ENCODE measurements at places on chromosomes 5 and 9. TPM values are rescaled to one million over a fixed set of nuclear protein-coding genes. Genes with fewer than 3 reads are reported as not detected.

Gene PCDHA1
- not detected for total RNA-seq

Gene CBY3
- total RNA-seq = 0.18 TPM

DNA sequence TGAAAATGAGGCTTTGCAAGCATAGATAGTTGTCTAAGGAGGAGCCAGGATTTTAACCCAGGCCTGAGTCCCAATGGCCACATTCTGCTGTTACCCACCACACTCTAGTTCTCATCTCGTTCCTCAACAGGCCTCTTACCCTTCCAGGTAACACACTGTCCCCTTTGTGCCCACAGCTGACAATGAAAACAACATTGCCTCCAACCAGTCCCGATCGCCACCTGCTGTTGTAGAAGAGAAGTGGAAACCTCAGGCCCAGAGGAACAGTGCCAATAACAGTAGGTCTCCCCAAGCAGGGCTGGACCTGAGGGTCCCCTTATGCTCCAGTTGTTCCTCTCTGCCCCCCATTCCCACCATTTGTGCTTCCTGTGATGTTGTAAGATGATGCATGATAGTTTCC is 30.4 kb downstream of the AMBP start:
- no peak for DNase-seq

DNA sequence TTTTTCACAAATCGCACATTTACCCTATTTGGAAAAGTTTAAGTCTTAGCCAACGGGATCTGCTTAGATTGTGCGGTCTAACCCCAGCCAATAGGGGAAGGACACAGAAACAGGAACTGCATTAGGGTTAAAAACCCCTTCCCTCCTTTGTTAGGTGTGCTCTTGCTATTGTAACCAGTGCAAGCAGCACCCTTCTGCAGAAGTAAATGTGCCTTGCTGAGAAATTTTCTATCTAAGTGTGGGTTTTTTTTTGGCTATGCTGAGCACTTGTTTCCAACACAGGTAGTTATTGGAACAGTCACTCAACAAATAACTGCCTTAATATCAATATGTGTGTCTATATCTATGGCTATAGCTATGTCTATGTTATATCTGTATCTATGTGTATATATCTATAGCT is 190.0 kb downstream of the TRIM32 start:
- no peak for DNase-seq

- DNase-seq = peak; percentile 56
Observed at GRCh38 chr5:127386557-127386956, 96.0 kb downstream of the MEGF10 start.

GRCh38 chr9:18466101-18466500 is 7.9 kb upstream of the ADAMTSL1 start:
- no peak for DNase-seq

GRCh38 chr5:35924122-35924949 is 14.1 kb downstream of the CAPSL start:
- peak; percentile 85 for DNase-seq

Gene ESM1
- total RNA-seq = 10.2 TPM

- no peak for DNase-seq
Observed at GRCh38 chr5:33688066-33688465, 203.7 kb downstream of the ADAMTS12 start.

Gene TCF7
- 0.83 TPM for total RNA-seq

All from IMR-90 (cell line).